ENCODE measurements at places on chromosomes 2 and 18.

GRCh38 chr18:75279381-75279780 lies 68.8 kb downstream of the TSHZ1 start:
- DNase-seq = no peak

GRCh38 chr2:63344575-63345284 lies 243.5 kb downstream of the WDPCP start:
- DNase-seq = no peak

DNA sequence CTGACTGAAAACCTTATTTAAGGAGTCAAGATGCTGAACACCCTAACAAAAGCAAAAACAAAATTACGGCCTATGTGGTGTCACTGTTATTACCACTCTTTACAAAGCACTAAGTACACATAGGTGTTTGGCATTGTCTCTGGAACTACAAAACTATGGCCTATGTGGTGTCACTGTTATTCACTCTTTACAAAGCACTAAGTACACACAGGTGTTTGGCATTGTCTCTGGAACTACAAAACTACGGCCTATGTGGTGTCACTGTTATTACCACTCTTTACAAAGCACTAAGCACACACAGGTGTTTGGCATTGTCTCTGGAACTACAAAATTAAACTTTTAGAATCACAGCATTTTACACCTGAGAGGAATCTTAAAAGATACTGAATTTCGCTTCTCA lies 47.4 kb downstream of the SLC35F5 start:
- no peak for DNase-seq

DNA sequence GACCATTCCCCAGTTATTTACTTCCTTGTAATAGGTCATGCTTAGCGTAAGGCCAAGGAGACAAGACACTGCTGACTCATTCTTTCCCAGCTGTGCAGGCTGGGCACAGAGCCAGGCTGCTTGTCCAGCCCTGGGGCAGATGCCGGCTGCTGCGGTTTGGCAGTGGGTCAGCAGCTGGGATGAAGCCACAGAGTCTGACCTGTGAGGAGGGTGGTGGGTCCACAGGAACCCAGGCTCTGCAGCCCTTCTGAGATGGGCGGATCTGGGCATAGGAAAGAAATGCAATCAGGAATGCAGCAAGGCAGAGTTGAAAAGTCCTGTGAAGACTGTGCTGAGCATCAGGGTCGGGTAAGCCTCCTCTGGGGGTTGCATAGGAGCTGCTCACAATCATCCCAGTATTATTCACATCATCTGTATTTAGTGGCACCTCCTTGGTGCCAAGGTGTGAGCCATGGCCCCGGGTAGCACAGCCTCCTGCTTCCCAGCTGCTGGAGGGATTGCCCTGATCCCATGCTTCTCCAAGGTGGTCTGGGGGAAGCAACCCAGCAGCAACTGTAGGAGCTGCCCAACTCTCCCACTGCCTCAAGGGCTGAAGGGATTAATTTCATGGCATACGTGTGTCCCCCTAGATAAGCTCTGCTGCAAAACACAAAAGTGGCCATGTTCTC lies 139.0 kb downstream of the DDX1 start:
- no peak for DNase-seq

DNA sequence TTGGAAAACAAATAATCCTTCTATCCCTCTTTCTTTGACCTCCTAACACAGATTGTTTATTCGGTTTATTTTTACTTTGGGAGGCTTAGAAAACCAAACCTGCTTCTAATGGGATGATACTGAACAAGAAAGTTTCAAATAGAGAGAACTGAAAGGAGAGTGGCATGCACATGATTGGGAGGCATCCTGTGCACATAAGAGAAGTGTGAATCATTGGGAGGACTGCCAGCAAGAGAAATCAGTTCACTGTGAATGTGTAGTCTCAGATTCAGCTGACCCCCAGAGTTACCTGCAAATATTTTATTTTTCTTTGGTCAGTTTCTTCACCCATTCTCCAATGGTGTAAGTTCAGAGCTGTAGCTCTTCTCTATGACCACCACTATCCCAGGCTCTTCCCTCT lies 1363.2 kb upstream of the ACVR2A start:
- no peak for DNase-seq

DNA sequence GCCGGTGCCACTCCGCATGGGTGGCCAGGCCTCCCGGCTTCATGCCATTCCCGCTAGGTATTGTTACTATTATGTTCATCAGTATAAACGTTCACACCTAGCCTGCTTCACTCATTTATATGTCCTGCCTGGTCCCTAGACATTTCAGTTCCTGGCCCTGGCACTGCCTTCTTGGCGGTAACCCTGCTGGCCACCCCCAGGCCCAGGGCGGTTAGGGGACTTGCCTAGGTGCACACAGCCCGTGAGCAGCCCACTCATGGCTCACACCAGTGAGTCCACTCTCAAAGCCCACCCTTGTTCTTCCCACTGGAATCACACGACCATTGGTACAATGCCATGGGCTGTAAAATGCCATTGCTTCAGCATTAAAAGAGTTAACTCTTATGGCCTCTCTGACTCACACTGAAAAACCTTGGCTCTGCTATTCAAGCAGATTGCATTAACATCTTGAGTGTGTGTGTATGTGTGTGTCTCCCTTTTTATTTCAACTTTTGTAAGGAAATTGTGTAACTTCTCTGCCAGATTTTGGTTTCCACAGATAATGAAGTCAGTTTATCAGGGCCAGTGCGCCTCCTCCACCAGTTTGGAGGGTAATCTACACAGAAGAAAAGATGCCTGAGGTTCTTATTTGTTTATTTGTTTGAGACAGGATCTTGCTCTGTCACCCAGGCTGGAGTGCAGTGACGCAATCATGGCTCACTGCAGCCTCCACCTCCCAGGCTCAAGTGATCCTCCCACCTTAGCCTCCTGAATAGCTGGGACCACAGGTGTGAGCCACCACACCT lies 74.2 kb downstream of the RAB31 start:
- DNase-seq = no peak

DNA sequence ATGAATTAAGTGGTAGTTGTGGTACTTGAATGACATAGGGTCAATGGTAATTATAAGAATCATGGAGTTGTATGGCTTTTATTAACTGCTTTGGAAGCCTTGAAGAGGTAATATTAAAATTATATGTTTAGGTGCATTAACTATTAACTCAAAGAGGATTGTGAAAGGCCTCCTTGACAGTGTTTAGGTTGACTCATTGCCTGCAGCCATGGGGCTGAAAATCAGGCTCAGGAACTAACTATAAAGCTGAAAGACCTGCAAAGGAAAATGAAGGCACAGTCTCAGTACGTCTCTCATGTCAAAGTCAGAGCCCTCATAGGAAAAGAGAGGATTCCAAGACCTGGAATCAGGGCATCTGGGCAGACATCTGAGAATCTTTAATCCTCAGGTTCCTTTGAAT lies 31.0 kb downstream of the CACNB4 start:
- DNase-seq = no peak

- no peak for DNase-seq
Observed at GRCh38 chr2:138486363-138487198, 15.0 kb upstream of the SPOPL start.

DNA sequence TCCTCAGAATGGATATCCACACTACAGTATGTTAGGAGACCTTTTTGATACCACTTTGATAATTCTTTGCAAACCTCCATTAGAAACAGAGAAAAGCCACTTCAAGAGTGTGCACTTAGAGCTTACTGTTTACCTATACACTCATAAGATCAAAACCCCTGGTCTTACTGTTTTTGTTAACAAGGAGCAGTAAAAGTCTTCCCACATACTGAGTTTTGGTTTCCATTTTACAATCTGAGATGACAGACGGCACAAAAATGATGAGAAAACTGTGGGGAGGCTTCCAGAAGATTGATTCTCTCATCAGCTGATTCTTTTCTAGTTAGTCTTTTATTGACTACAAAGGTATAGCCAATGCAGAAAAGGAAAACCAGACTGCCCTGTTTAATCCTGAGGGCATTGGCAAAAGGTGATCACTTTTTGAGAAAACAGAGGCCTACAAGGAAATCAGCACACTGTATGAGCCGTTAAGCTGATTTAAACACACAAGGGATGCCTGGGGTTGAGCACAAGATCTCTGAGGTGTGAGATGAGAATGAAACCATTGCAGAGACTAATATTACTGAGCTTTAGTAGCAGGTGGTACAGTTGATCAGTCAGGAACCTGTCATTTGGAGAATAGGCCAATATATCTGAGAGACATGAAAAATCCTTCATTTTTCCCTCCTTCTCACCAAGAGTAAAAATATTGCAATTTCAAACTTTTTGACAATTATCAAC lies 368.6 kb downstream of the GRB14 start:
- DNase-seq = no peak

DNA sequence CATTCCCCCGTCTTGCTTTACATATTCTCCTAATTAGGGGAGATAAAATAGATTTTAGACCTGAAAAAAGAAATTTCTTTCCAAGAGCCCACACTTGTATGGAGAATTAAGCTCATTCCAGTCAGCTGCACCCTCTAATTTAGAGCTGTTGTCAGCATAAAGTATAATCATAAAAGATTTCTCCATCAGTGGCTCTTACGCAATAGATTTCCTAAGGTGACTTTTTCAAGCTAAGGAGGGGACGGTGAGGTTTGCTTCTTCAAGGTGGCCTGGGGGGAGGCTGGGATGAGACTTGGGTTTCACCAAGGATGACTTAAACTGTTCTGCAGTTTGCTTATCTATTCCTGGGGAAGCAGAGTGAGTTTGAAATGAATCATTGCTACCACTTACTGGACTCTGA lies 426.2 kb downstream of the NBAS start:
- DNase-seq = no peak

DNA sequence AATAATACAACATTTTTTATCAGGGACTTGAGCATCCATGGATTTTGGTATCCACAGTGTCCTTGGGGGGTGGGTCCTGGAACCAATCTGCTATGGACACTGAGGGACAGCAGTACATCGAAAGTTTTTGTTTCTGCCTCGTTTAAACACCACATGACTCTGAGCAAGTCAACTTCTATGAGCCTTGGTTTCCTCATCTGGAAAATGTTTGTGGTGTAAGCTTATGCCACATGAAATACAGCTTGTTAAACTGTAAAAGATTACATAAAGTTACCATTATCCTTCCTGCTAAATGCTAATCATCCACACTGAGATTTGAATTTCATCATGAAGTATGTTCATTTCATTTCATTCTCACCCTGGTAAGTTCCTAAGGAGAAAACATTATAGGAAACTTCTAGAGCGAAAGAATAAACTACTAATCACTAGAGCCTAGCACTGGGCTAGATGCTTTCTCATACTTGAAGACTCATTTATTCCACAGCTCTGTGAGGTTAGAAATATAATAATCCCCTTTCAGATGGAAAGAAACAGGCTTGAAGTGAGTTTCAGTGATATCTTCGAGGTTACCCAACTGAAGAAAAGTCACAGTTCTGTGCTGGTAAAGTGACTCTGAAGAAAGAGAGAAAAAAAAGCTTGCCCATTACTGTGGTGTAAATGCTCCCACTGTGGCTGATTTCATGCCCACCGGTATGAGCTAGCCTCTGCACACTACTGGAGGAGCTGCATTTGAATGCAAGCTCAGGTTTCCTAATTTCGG lies 29.2 kb downstream of the MCFD2 start:
- no peak for DNase-seq

GRCh38 chr2:54479424-54479823 lies 23.3 kb downstream of the SPTBN1 start:
- DNase-seq = no peak

DNA sequence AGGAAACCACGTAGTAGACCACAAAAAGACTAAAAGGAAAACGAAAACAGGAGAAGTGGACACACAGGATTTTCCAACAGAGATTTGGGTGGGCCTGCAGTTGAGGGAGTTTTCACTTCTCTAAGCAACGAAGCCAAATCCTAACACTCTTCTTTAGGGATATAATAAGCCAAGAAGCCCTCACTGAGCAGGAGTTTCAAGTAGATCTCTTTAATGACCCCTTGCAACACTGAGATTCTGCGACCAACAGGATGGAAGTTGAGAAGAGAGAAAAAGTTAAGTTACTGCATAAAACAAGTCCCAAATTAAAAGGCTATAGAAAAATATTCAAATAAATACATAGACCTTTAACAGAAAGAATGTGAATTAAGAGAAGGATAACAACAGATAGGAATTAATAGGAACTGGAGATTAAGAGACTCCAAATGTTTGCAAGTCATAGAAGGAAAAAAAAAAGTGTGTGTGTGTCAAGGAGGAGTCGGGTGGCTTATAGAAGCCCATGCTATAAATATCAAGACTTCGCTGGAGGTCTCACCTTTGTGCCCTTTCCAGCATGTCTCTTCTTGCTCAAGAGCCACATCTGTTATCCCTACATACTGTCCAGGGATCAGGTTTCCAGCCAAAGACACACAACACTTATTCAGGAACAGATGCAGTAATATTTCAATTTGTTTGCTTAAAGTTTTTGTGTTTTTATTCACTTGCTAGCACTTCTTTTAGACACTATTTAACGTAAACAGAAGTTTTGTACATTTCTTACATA lies 69.4 kb upstream of the ARHGAP28 start:
- DNase-seq = no peak
